Activated naive CD8-positive, alpha-beta T cell treated with anti-CD3 and anti-CD28 coated beads, Interleukin-2, amount 50 U/mL, for 16 hours (primary cell): ENCODE measurements at places on chromosomes 12 and 14.

GRCh38 chr14:89027097-89027740, 202.8 kb downstream of the TTC8 start:
- peak; percentile 17 for DNase-seq

DNA sequence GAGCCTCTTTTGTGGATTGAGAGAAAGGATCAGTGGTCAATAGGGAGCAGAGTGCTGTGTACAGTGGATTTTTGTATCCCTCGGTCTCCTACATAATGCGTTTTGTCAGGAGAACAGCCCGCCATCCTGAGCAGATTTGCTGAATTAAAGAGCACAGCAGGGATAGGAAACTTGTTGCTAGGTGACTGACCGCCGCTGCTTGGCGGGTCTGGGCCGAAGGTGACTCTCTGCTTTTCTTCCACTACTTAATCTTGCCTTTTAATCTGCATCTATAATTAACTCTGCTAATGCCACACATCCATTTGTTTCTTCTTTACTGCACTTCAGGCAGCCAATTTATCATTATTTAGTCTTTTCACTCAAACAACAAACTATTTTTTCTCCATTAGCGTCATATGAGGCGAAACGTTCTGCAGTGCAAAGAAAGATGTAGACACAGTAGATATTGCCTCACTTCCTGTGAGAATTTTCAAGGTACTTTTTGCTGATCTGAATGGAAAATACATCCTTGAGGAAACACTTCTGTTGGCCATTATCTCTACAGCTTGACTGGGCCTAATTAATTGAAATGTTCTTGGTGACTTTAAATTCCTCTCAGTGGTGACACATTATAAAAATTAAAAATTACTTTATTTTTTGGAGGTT, 108.0 kb downstream of the PPM1A start:
- no peak for DNase-seq

DNA sequence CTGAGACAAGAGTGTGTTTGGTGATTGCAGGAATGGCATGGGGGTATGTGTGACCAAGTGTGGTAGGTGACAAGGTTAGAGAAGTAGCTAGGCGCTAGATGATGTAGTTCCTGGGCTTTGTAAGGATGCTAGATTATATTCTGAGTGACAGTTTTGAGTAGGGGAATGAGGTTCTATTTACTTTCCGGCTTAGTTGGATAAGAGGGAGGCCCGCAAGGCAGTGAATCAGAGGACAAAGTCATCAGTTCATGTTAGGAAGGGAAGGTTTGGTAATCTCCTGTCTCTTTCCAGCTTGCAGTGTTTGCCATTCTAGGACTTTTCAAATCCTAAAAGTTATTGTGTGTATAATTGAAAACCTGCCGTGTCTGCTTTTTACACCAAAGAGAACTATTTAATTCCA, 45.0 kb downstream of the CFAP54 start:
- no peak for DNase-seq

GRCh38 chr12:6367065-6367968, 8.0 kb downstream of the SCNN1A start:
- no peak for DNase-seq

GRCh38 chr12:26523708-26524150, 309.3 kb downstream of the ITPR2 start:
- no peak for DNase-seq

DNA sequence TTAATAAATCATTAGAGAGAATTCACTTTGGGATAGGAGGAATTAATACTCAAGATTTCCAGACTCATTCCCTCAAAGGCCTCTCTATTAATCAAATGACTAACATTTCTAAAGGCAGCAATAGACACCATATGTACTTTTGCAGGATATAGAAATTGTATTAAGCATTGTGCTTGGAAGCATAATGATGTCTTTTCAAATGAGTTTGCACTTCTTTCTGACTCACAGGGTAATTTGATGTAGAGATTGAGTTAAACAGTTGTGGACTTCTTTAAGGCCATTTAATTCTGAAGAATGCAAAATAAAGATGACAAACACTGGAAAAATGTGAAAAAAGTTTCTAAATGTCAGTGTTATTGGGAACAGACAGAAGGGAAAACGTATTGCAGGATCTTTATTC, 63.4 kb upstream of the CSRP2 start:
- DNase-seq: no peak

GRCh38 chr14:38336298-38336697, 80.4 kb upstream of the CLEC14A start:
- no peak for DNase-seq

GRCh38 chr14:79730196-79730595, 481.1 kb downstream of the DIO2 start:
- DNase-seq: no peak

DNA sequence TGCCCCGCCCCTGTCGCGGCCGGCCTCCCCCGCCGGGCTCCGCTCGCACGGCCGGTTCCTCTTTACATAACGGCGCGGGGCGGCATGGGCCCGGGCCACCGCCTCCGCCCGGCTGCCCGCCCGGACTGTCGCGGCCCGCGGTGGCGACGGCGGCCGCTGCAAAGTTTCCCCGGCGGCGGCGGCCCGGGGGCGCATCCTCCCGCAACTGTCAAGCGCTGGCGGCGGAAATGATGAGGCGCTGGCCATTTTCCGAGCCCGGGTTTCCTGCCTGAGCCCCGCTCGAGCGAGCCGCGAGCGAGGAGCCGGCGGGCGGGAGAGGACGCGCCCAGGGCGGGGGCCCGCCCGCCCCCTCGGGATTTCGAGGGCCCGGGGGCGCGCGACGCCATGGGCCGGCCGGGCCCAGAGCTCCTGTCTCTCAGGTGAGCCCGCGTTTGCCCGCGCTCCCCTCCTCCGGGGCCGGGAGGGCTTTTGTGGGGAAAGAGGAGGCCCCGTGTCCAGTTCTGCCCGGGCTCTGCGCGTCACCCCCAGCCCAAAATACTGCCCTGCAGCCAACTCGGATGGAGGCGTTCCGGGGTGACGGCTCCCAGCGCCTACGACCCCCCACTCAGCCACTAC, at the start of gene SH2B3:
Gene SH2B3, plus strand, starts transcription at position 65 of the 615 bp plus-strand sequence. CDS start 12,223 bp downstream, outside the sequence.
- peak; percentile 58 for DNase-seq

DNA sequence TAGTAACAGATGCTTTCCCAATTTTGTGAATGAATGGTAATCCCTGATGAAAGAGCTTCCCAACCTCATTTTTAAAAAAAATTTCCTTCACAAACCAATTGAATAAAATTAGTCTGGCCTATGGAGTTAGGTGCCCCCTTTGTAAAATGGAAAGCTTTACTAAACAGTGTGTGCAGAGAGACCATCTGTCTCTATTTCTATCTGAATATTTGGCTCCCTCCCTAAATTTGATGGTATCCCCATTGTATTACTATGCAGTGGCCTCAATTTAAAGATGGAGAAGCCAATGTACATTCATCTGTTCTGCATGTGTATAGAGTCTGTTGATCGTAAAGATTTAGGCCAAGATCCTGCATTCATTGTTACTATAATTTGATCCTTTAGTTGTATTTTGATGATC, 397.7 kb upstream of the RGS6 start:
- no peak for DNase-seq

- no peak for DNase-seq
These were observed 53.6 kb upstream of the EIF5 start for GRCh38 chr14:103280278-103280928.

DNA sequence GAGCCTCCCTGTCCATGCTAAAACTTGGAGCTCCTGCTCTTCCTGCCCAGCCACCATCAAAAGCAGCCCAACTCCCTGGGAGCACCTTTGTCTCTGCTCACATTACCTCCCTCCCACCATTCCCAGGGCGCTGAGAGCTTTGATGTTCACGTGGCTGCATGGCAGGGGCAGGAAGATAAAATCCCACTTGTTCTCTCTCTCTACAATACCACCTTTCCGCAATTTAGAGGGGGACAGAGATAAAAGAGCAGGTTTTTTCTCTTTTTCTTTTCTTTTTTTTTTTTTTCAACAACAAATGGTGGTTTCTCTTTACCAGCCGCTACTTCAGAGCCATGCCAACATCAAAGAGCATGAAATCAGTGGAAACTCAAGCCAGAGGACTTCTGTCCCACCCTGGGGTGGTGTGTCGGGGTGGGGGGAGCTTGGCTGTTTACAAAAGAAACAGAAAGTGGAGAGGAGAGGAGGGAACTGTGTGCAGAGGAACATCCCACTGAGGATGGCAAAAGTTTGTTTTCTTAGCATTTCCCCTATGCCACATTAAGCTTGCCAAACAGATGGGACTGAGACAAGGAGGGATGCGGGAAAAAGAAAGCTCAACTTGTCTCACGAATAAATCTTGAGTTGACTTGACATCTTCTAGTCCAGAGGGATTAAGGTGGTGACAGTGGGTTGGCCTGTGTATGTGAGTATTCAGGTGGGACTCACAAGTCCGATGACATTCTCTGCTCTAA, 103.7 kb upstream of the NUDT4 start:
- DNase-seq: no peak

DNA sequence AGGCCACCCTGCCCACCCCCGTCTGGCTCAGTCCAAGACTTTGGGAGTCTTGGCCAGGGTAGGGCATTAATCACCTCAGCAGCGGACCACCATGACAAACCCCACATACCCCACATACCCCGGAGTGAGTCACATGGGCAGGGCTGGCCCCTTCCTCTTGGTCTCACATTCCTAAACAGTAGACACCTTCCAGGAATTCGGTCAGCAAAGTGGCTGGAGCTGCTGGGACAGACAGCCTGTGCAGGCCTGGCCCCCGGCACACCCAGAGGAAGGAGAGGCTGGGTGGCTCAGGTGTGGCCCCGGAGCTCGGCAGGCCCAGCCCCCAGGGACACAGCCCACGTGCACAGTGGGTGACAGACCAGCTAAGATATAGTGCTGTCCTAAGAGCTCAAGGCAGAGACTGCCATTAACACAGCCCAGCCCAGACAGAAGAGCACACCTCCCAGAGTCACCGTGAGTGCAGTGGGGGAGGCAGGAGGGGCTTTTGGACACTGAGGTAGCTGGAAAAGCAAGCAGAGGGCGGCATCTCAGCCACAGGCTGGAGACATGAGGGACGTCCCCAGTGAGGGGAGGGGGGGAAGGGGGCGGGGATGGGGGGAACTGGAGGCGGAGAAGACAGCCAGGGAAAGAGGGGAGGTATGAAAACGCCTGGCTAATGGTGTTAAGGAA, 24.0 kb downstream of the CCDC85C start:
- no peak for DNase-seq

DNA sequence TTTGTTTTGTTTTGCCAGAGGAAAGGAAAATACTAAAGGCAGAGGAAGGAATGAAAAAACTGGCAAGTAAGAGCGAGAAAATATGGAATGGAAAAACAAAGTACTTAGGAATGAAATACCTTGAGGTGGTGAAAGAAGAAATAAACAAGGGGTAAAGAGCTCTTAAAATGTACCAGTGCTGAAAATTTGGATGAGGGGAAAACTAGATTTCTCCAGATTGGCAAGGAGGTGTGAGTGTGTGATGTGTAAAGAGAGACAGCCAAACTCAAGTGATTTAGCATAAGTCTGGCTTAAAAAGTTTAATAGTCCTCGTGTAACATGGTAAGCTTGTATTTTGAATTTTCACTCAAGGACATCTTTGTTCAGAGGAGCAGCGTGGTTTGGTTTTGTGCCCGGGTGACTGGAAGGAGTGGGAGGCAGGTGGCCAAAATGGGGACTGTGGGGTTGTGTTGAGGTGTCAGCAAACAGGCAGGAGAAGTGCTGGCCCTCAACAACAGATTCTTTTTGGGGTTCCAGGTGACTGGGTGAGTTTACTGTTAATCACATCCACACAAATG, 102.7 kb downstream of the DACT1 start:
- DNase-seq: no peak

DNA sequence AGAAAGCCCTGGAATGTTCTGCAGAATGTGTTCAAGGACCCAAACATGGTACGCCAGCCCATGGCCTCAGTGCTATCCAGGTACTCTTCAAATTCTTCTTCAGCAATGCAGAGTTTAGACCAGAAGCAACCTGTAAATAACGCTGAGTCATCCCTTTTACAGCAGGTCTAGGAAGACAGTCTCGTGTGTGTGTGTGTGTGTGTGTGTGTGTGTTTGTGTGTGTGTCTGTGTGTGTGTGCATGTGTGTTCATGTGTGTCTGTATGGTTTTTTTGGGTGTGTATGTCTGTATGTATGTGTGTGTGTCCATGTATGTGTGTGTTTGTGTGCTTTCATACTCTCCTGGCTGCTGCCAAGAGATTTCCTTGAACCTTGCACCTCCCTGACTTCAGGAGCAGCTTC, 60.1 kb upstream of the RFX4 start:
- DNase-seq: no peak

DNA sequence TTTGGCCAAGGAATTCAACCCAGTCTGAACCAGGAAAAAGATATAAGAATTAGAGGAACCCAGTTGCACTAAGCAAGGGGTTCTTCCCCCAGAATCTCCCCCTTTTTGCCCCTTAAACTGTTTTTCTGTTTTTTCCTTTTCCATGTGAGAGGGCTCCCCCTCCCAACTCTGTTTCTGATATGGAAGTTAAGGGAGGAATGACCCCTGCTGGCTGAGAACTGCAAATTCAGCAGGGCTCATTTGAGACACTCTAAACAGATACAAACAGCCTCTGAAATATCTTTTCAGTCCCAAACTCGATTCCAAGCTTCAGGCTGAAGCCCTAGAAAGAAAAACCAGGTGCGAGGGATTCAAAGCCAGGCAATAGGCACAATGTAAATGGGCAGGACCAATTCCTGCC, 132.7 kb downstream of the SLC41A2 start:
- DNase-seq: no peak
